ENCODE measurements at places on chromosomes 1 and 21.

- DNase-seq = no peak
Observed at GRCh38 chr1:29688471-29689365, 452.4 kb downstream of the PTPRU start.

DNA sequence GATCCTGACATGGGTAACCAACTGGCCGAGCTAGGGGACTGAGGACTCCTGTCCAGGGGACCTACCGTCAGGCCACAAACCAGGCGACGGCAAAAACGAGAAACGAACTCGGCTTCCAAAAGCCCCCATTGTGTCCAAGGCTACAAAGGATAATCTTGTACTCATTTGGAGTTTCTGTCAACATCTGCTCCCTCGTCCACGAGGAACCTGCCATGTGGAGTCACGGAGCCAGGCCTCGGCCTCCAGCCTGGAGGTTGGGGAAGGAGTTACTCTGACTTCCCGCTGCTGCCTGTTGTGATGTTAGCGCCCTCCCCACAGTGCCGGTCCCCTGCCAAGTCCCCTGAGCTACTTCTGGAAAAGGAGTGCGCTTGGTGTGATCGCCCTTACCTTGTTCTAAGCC lies 7.3 kb downstream of the KRTAP10-1 start:
- no peak for DNase-seq

DNA sequence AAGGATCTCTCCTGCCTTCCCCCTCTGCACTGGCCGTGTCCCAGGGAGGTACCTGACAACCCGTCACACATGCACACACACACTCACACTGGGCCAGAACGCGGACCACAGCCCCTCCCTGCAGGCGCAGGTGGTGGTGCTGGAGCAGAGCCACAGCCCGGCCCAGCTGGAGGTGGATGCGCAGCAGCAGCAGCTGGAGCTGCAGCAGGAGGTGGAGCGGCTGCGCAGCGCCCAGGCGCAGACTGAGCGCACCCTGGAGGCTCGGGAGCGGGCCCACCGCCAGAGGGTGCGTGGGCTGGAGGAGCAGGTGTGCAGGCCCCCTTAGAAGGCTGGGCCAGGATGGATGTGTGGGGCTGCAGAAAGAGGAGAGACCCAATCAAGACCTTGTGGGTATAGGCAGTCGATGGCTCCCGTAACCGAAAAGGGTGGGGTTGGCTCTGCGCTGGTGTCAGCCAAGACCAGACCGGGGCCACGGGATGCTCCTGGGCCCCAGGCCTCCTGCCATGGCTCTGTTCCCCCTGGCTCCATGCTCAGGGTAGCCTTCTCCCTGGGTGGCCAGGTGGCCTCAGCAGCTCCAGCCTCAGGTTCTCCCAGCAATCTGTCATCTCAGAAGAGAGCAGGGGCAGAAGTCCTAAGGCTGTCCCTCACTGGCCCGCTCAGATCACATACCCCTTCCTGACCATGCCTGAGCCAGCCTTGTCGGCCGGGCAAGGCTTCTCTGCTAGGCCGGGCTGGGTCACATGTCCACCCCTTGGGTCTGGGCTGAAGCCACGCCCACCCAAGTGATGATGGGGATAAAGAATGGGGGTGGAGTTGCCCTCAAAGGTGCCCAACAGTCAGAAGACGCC lies 8.9 kb downstream of the MFAP2 start:
- DNase-seq = no peak

DNA sequence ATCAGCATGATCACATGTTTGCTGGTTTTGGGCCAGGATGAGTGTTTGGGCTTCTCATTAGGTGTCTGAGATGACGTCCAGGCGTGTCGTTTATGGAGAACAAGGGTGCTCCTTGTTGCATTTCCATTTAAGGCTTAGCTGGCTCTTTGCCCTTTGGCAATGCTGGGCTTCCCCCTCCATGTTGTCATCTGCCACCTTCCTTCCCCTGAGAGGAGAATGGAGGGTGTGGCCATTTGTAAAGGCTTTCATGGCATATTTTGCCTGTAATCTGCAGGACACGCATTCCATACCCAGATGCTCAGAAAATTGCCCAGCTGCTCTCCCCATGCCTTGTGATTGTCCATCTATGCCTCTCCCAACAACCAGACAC lies 27.7 kb downstream of the PKP1 start:
- no peak for DNase-seq

DNA sequence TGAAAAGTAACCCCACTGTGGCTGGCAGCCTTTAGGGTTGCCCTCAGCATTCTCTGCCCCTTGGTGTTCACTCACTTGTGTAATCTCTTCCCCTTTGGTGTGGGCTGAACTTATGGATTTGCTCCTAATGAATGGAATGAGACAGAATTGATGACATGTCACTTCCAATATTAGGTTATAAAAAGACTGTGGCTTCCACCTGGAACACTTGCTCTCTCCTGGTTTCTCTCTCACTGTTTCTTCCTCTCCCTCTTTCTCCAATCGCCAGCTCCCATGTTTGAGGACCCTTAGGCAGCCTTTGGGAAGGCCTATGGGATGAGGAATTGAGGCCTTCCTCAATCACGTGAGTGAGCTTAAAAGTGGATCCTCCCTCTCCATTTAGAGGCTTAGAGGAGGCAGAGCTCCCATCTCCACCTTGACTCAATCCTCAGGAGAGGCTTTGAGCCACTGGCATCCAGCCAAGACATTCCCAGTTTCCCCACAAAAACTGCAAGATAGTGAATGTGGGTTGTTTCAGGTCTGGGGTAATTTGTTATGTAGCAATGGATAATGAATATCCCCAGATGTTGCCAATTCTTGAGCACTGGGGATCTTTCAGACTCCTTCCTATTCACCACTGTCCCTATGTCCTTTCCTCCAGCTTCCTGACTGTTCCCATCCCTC lies 95.5 kb upstream of the CD34 start:
- DNase-seq = no peak

- DNase-seq = no peak
Observed at GRCh38 chr1:2375246-2375922, 16.0 kb downstream of the MORN1 start.

DNA sequence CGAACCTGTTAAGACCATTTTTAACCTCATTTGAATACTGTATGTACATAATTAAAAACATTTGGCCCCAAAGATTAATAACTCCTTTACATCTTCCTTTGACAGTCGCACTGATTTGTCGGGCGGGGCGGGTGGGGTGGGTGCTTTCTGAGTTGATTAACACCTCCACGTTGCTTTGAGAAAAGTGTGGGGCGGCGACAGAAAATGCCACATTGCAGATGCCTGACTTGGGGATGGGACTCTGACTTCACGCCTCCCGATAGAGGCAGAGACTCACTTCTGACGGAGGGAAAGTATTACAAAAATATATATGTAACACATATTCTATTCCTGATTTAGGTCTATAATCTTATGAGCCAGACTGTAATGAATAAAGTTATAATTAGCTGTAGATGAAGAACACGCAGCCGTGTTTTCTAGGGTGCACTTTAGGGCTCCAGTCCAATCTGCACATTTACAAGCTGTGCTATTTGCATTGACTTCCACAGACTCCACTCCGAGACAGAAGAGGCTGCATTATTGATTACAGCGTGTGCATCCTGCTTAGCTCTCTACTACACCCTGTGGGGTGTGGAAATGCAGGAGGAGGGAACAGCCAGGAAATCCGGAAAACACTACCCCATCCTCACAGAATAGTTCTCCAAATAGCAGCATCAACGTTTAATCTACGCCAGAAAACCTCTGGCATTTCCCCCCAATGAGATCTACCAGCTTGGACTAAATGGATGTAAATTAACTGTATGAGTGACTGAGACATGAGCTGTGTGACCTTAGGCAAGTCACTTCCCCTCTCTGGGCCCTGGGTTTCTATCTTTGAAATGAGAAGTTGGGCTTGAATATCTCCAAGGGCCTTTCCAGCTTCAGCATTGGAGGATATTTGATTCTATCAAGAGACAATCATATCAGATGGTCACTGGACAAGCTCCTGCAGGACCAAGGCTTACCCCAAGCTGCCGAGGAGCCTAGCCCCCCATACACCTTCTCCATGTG lies 308.0 kb downstream of the RRAGC start:
- DNase-seq = no peak

DNA sequence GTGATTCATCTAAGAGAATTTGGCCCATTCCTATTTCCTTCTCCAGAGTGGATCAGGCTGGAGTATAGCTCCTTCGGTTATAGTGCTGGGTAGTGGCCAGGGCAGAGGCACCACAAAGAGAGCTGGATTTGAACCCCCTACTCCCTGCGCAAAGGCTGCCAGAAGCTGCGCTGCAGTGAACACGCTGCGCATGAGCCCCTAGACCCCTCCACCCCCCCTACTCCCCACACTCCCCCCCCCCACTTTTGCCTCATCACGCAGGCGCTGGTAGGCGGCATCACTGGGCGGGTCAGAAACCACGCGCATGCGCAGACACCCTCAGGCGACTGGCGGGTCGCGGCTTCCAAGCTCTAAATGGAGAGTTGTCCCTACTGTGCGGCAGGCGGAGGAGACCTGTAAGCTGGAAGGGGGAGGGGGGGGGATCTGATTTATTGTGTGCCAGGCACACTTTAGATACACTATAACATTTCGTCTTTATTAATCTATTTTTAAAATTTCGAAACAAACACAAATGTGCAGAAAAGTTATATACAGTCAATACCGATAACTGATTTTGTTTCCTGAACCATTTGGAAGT lies 38.7 kb upstream of the HMGN1 start:
- peak; percentile 86 for DNase-seq

DNA sequence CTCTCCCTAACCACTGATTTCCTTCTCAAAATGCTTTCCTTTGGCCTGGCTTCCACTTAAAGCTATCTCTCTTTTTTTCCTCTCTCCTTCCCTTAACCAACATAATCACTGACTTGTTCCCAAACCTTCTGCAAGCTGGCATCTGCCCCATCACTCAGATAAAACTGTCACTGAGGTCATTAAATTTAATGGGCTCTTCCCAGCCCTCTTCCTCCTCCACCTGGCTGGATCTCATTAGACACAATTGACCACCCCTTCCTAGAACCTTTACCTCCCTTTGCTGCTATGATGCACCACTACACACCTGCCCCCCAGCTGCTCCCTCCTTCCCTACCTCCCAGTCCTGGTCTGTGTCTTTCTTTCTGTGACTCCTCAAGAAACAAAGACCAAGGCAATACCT lies 44.0 kb upstream of the GJB5 start:
- no peak for DNase-seq

- DNase-seq = no peak
Observed at GRCh38 chr1:167122121-167122480, 28.2 kb downstream of the STYXL2 start.

GRCh38 chr1:84145068-84145467 lies 997 bp downstream of the PRKACB start:
- no peak for DNase-seq

DNA sequence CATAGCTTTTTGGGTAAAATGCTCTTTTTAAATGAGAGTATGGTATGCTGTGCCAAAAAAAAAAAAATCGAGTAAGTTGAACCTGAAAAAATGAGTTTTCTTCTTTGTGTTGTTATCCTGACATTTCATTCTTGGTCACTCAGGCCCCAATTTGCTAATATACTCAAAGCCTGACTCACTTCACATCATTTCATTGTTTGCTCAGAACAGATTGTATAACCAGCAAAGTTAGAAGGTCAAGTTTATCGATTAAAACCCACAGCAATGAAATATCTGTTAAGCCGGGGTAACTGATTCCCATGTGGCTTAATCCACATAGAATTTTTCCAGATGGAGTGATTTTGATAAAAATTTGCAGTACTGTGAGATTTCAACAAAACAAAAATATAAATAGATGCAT lies 363.7 kb downstream of the NEGR1 start:
- no peak for DNase-seq

GRCh38 chr1:55194851-55195250 lies 20.3 kb downstream of the USP24 start:
- no peak for DNase-seq

DNA sequence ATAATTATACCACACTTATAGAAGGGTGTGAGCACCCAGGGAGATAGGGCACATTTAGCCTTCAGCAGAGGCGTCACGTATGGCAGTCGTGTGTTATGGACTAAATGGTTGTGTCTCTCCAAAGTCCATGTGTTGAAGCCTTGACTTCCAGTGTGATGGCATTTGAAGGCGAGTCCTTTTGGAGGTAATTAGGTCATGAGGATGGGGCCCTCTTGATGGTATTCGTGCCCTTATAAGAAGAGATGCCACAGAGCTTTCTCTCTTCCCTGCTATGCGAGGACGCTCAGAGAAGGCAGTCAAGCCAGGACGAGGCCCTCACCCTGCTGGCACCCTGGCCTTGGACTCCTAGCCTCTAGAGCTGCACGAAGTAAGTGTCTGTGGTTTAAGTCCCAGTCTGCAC lies 375.0 kb upstream of the C1orf174 start:
- no peak for DNase-seq

- no peak for DNase-seq
Observed at GRCh38 chr1:117512728-117513321, 93.0 kb upstream of the TENT5C start.

- no peak for DNase-seq
Observed at GRCh38 chr21:43619856-43620255, 39.4 kb downstream of the HSF2BP start.

DNA sequence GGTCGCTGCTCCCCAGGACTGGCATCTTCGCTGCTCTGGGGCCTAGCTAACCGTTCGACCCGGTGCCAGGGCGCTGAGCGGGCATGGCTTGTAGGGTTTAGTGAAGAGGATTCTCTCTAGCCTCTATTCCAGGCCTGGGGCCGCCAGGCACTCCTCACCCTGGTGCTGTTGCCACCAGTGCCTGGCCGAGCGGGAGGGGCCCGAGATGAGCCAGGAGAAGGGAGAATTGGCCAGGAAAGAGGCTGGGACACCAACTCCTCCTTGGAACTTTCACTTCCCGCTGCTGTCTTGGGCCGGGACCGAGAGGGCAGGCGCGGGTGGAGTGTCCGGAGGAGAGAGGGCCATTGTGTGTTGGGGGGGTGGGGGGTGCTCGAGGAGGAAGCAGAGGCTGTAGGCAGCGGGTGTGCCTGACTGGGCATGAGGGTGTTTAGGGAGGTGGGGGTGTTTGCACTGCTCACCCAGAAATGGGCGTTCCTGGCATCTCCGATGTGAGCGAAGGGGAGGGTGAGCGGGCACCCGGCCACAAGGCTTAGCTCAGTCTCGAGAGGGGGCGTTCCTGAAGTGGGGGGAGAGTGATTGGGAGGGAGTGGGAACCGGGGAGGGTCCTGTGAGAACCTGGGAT lies 772 bp downstream of the ADAM15 start:
- DNase-seq = peak; percentile 49

DNA sequence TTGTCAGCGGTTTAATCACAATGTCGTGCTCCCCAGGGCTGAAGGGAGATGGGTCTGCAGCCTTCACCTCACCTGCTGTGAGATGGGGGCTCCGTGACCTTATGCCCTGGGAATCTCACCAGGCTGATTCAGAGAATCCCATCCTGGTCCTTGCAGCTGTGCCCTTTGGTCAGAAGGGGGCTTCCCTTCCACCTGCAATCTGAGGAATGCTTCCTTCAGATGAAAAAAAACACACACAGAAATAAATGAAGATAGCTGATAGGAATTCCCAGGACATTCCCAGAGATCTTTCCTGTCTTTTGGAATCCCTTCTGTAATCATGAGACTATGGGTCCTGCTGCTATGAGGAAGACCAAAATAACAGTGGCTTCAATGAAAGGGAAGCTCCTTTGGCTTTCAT lies 127.0 kb upstream of the VAMP3 start:
- DNase-seq = no peak

- no peak for DNase-seq
Observed at GRCh38 chr1:3313576-3313950, 140.9 kb upstream of the ARHGEF16 start.

- DNase-seq = no peak
Observed at GRCh38 chr1:32393832-32394140, 455 bp downstream of the BSDC1 start.

All from stimulated activated CD8-positive, alpha-beta memory T cell treated with anti-CD3 and anti-CD28 coated beads, Interleukin-7, amount 100 ng/mL, for 4 hours (primary cell).